ENCODE measurements at places on chromosomes 5 and 9.

DNA sequence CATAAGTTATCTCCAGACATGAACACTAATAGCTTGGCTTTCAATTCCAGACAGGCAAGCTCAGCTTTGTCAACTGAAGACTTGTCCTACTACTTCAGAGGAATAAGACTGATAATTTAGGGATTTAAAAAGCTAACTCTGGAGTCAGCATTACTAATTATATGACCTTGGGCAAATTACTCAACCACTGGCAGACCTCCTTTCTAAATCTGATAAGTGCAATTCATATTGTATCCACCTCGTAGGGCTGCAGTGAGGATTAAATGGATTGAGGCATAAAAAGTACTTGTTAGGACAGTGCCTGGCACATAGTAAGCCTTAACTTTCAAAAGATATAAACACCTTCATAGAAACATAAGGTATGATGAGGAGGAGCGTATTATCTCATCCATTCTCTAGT, 104.4 kb downstream of the KLHL3 start:
- no peak for DNase-seq

GRCh38 chr9:129907201-129907600, 71.9 kb downstream of the USP20 start:
- DNase-seq, result no peak

- no peak for DNase-seq
Observed at GRCh38 chr5:146368137-146368536, 29.5 kb downstream of the POU4F3 start.

DNA sequence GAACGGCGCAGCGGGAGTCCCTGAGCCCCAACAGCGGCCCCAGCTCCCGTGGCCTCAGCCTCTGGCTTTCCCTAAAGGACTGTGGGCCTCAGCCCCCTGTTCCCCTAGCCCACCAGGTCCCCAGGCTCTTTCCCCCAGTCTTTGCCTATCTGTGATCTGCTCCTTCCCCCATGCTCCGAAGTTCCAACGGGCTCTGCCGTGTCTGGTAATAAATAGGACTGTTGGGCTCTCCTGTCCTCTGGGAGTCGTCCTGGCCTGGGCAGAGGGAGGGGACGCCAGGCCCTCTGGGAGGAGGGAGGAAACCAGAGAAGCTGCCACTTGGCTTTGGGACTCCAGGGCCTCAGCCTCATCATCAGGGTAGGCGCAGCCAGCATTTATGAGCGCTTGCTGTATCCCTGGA, 28.1 kb downstream of the ADGRD2 start:
- DNase-seq, result no peak

GRCh38 chr5:57383093-57383861, 99.3 kb downstream of the ACTBL2 start:
- DNase-seq, result no peak

DNA sequence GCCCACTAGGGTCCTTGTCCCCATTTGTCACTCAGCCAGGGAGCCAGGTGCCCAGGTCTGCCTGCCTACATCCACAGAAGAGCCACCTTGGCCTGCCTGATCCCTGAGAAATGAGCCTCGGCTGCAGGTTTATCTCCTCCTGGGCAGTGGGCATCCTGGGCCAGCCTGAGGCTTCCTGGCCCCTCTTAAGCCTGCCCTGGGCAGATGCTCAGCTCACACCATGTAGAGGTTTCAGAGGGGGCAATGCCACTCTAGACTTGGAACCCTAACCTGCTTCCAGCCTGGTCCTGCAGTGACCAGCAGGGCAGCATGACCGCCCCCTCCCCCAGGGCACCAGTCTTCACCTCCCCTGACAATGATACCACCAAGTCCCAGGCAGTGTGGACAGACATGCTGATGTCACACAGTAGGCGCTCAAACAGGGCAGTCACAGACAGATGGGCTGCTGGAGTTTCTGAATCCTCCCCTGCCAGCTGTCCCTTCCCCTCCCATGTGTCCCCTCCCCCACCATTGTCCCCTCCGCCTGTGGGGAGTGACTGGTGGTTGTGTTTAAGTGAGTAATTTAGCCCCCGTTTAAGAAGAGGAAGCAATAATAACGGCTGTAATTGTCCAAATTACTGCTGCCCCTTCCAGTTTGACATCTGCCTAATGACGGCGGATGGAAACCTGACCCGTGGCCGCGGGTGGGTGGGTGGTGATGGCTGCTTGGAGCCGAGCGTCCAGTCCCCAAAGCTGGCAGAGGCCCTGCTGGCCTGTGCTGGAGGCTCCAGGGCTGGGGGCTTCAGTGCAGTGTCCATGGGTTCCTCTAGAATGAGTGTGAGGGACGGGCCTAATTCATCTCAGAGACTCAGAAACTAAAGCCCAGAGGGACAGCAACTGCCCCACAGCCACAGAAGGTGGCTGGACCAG, 147.7 kb downstream of the BARX1 start:
- DNase-seq, result no peak

DNA sequence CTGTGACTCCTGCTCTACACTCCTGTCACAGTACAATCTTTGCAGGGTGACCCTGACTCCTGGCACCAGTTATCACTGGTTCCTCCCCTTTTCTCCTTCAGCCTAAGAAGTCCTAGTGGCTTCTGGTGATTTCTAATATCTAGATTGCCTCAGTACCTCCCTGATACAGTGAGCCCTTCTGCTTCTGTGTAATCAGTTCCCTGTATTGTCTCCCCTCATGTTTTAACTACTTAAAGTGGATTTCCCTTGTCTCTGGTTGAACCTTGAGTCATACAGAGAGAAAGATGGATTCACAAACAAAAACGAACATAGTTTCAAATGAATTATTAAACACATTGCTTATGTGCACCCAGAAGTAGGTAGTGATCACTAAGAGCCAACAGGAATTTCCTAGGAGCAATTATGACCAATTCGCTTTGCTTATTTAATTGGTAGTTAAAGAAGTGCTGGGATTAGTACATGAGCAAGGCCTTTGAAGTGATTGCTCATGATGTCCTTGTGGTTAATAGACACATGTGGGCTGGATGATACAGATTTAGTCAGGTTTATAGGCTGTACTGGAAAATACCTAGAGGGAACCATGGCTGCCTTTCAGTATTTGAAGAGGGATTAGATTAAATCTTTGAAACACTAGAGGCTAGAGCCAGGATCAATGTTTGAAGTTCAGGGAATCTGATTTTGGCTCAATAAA, 145.8 kb upstream of the MEF2C start:
- no peak for DNase-seq

- no peak for DNase-seq
Observed at GRCh38 chr5:96294884-96295202, 138.2 kb downstream of the PCSK1 start.

- no peak for DNase-seq
Observed at GRCh38 chr9:12777121-12778022, 2.6 kb downstream of the LURAP1L start.

GRCh38 chr5:43530648-43531047, 15.7 kb upstream of the C5orf34 start:
- DNase-seq, result no peak

DNA sequence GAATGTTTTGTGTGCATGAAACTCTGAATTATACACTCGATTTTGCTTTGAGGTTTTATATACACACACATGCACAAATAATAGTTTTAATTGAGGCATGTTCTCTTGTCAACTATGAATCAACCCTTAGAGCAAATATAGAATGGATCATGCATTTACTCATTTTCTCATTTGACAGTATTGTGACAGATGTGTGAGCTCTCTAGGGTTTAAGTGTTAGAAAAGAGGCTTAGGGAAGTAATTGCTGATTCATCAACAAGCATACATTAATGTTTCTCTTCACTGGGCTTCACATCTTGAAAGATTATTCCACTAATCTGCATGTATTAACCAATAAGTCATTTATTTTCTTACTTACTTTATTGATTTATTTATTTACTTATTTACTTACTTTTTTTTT, 1356.8 kb upstream of the ACO1 start:
- no peak for DNase-seq

- no peak for DNase-seq
Observed at GRCh38 chr9:113851873-113852272, 24.2 kb upstream of the ZNF618 start.

DNA sequence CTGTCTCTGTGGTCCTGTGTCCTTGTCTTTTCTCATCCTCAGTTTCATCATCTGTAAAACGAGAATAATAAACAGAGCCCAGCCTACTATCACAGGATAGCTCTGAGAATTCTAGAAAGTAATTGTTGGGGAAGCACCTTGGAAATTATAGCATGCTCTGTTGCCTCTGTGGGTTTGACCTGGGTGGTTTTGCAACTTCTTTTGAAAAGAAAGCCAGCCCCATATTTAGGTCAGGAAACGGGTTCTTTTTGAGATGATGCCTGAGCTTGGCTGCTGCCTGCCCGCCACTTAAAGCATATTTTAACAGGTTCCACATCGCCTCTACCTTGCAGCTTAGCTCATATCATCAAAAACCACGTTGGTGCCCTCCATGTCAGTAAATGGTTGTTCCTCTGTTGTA, 111.1 kb downstream of the TLR4 start:
- DNase-seq, result no peak

DNA sequence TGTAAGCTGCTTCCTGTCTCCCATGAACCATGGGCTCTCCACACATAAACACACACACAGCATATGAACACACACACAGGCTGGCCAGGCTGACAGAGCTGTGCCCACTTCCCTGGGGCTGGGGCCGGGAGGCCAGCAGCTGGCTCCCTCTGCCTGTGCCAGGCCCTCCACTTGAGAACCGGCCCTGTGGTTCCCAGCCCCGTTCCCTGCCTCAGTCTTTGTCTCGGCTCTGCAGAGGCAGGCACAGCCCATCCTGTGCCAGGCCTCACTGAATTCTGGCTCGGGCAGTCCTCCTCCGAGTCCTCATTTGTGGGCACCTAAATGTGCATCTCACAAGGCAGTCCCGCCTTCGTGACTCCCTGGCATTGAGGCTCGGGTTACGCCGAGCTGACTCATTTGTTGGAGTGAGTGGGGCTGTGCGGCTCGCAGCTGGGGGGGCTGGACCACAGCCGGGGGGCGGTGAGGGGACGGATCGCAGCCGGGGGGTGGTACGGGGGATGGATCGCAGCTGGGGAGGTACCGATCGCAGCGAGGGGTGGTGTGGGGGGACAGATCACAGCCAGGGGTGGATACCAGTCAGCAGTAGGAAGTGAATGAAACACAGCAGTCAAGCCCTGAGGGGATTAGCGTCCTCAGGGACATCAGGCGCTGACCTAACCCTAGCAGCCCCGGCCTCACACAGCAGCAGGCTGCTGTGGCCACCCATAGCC, 72.3 kb downstream of the PSMB7 start:
- DNase-seq, result peak; percentile 84

GRCh38 chr9:20898885-20899554, 132.4 kb downstream of the HACD4 start:
- no peak for DNase-seq

DNA sequence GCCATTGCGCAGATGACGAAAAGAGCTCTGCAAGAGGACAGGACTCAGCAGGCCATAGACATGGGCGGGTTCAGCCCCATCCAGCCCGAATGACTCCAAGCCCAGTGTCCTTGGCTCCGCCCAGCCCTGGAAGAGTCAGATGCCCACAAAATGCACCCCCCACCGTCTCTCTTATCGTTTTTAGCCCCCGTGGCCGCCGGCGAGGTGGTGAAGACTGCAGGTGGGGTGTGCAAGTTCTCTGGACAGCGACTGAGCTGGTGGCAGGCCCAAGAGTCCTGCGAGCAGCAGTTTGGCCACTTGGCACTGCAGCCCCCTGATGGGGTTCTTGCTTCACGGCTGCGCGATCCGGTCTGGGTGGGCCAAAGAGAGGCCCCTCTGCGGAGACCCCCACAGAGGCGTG, 2.1 kb downstream of the ADGRD2 start:
- DNase-seq, result no peak

GRCh38 chr5:147483188-147483790, 26.6 kb downstream of the DPYSL3 start:
- no peak for DNase-seq

DNA sequence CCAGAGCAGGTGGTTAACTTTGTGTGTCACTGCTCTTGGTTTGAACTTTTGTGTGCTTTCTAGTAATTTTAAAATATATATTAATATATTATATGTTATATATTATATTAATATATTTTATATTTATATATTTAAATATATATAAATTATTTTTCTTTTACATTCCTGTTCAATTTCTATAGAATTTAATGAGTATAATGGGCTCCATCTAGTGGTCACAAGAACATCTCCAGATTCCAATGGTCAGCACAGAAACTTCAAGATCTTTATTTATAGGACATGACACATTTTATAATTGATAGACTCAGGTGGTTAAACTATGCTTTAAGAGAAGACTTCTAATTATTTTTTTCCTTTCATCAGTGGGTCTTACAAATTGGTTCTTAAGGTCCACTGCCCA, 39.1 kb downstream of the COL23A1 start:
- no peak for DNase-seq

DNA sequence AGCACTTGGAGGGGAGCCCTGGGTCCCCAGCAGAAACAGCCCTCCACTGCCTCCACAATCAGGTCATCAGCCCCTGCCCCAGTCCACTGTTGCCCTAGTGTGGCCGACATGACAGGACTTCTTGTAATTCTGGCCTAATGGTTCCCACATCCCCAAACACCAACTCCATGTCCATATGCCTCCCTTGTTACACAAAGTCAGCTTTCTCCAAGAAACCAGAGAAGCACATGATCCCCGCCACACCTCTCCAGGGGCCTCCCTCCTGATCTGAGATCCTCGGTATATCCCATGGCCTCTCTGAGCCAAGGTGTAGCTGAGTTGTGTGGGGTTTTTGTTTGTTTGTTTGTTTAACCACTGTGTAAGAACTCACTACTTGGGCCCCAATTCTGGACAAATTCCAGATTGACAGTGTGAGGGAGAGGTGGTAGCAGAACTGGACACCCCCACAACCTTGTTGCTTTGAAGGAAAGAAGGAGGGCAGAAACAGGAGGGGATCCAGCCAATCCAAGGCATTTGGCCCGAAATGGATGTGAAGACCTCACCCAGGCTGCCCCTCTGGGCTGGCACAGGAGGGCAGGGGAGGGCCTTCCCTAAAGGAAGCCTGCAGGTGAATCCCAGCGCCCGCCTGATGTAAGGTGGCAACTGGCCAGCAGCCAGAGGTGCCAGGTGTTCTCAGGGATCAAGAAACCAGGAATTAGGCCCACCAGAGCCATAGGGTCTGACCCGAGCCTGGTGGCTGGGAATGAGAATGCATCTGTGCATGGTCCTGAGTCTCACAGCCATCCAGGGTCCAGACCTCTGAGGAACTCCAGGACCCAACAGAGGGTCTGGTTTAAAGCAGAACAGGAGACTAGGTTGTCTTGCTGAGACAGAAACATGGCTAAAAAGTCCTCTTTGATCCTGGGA, 13.4 kb downstream of the IRF1 start:
- DNase-seq, result no peak

- no peak for DNase-seq
Observed at GRCh38 chr5:157350939-157351801, 85.2 kb downstream of the CYFIP2 start.

- no peak for DNase-seq
Observed at GRCh38 chr5:3778000-3778550, 182.4 kb downstream of the IRX1 start.

- DNase-seq, result no peak
Observed at GRCh38 chr5:145667742-145668141, 167.4 kb downstream of the PRELID2 start.

GRCh38 chr9:129580211-129580915, 40.5 kb downstream of the C9orf50 start:
- no peak for DNase-seq

- DNase-seq, result peak; percentile 96
Observed at GRCh38 chr5:138491669-138492559, 26.6 kb downstream of the EGR1 start.

GRCh38 chr5:43874772-43875171, 271.8 kb downstream of the NNT start:
- DNase-seq, result no peak
